ENCODE measurements at places on chromosomes 2 and 18. TPM values are rescaled to one million over a fixed set of nuclear protein-coding genes. Genes with fewer than 3 reads are reported as not detected.

Gene MAP3K19
- total RNA-seq = not detected

Gene RRM2
- 466 TPM for total RNA-seq

Gene ST8SIA5
- not detected for total RNA-seq

DNA sequence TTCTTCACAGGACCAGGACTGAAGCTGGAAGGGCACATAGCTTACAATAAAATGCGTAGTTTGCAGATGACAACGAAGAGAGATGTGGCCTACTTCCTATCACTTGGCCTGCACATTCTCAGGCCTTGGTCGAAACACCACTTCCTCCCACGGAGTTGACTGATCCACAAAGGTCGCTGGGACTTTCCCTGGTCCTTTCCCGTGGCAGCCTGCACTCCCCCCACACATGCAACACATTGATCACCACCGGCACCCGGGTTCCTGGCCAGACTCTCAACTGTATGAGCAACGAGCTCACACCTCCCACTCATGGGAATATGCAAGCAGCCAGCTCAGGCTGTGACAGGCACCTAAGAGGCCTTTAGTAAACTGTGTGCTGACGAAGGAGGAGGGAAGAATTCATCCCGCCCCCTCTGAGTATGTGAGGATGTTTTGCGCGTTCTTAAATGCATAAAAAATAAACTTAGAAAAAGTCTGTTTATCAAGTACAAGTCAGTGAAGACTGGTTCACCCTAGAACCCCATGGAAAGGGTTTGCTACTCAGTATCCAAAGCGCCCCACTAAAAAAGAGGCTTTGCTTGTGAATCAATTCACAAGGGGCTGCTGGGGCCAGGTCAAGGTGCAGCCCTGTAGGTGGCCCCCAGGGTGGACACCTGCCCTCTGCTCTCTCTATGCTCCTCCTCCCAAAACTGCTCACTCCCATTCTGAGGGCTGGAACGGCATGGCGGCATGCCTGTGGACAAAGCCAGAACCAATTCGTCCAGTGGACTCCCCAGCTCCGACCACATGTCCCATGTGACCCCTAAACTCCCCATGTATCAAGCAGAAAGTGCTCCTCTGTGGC is 154.3 kb downstream of the EIPR1 start:
- peak; percentile 97 for DNase-seq

DNA sequence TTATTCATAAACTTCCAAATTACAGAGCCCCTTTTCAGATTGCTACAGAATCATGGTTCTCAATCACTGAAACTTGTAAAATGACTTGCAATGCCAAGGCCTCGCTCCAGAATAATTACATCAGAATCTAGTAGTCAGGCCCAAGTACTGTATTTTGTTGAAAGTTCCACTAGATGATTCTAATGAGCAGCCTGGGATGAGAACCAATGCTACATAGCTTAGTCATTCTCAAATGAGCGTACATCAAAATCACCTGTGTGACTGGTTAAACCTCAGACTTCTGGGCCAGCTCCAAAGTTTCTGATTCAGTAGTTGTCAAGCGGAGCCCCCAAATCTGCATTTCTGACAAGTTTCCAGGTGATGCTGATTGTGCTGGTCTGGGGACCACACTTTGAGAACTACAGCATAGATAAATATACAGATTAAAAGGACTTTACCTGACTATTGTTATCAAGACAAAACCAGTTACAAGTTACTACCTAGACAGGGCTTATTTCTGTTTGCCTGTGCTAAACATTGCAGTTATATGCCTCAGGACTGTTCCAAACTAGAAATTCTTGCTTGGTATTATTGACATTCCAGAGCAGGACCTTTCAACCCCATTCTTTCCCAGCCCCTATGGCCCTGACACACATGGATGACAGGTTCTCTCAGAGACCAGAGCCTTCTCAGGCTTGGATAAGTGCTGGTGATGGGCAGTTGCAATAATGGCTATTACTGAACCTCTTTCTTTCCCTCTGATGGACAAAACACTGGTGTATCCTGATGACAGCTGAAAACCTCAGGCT is 83.1 kb downstream of the UPP2 start:
- DNase-seq = peak; percentile 12
